ENCODE measurements at places on chromosomes 1 and 21.

DNA sequence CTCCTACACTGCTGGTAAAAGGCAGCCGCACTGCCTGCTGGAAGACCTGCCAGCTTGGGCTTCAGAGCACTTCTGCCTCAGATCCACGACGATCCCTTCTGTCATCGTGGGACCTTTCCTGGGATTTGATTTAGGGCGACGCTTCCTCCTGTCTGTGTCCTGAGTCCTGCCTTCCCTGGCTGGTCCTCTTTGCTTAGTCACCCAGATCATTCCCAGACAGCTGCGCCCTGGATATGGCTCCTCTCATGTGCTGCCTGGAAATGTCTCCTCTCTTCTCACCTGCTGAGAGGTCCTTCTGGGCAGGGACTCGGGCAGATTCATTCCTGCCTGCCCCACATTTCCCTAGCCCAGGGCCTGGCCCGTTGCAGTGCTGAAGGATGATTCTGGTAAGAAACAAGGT lies 72.4 kb upstream of the POU3F1 start:
- DNase-seq: no peak

- no peak for DNase-seq
Observed at GRCh38 chr1:1433804-1434130, 1.7 kb upstream of the VWA1 start.

DNA sequence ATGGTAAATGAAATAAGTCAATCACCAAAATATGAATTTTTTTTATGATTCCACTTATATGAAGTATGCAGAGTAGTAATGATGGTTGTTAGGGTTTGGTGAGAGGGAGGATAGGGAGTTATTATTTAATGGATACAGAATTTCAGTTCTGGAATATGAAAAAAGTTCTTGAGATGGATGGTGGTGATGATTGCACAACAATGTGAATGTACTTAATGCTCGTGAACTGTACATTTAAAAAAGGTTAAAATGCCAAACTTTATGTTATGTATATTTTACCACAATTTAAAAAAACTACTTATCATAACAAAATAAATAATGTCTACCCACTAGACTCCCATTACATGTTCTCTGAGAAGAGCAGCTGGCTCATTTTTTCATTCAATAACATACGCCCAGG lies 55.4 kb upstream of the TTC39A start:
- no peak for DNase-seq

DNA sequence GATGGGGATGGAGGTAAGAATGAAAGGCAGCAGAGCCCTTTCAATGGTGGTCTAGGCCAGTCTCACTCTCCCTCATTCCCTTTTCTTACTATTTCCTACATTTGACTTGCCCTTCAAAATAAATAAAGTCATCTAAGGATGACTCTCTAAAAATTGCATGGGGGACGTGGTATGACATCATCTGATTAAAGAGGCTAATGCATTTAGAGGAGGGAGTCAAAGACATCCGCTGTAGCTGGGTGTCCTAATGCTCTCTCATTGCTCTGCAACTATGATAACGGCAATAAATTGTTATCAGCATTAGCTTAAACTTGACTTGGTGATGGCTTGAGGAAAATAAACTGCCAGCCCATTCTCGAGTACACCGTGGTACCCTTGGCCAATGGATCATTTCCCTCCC lies 225.6 kb upstream of the PBX1 start:
- no peak for DNase-seq

GRCh38 chr1:37724575-37724974 lies 32.3 kb downstream of the CDCA8 start:
- DNase-seq: no peak

DNA sequence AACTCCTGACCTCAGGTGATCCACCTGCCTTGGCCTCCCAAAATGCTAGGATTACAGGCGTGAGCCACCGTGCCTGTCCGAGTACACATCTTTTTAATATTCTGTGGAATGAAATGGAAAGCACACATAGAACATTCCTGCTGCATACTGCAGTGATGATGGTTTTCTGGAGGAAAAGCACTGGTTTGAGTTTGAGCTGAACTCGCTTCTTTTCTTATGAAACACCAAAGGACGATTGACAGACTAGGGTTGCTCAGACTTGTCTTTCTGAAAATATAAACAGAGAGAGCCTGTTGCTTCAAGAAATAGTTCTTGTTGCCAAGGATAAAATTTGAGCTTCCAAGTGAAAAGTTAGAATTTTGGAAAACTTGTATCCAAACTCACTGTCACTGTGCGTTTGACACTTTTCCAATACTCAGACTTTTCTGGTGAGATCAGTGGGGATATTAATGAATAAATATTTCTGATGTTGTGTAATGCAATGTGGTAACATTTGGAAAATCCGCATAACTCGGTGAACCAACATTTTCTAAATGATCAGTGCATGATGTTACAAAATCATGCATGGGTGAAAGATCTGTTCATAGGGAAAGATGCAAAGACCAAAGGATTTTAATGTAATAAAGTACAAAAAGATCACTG lies 15.0 kb upstream of the ERMAP start:
- DNase-seq: no peak

DNA sequence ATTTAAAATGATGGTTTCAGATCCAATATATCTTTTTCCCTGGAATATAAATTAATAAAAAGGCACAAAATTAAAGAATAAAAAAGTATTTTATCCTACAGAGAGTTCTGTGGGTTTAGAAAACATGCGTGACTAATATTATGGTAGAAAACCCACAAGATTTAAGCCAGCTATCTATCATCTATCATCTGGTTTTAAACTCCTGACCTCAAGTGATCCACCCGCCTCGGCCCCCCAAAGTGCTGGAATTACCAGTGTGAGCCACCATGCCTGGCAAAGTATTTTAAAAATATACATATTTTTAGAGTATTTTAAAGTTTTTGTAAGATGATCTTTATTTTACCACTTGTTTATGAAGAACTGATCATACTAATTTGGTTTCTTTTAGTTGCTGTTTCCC lies 79.5 kb downstream of the NRIP1 start:
- no peak for DNase-seq
